ENCODE measurements at places on chromosomes 12 and 14.

GRCh38 chr12:56206452-56207166, 15.1 kb downstream of the RNF41 start:
- no peak for DNase-seq

- no peak for DNase-seq
Observed at GRCh38 chr12:76069339-76069738, 15.1 kb downstream of the NAP1L1 start.

DNA sequence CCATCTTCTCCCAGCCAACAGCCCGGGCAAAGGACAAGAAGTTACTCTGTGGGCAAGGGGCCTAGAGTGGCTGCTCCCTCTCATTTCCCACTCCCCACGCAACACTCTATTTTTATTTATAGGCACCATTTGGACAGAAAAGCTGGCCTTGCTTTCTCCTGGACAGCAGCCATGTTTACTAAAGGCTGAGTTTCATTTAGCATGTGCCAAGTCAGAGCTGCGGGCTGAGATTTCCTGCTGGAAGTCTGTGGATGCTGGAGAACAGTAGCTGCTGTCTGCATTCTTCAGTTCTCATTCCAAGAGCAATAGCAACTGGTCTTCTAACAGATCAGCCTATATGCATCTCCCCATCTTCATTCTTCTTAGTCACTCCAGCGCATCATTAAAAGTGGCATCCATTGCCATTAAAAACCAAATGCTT, 8.3 kb downstream of the COL2A1 start:
- no peak for DNase-seq

DNA sequence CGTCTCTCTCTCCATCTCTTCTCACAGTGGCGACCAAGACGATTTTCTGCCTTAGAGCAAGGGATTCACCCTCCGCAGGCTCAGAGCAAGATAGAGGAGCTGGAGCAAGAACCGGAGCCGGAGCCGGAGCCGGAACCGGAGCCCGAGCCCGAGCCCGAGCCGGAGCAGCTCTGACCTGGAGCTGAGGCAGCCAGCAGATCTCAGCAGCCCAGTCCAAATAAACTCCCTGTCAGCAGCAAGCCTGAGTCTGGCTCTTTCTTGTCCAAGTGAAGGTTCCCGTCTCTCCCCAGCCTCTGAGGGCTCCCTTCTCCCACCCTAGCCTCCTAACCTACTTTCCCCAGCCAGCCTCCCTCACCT, 5.9 kb downstream of the LAG3 start:
- DNase-seq: no peak

- DNase-seq: no peak
Observed at GRCh38 chr12:26114720-26115401, 10.0 kb downstream of the BHLHE41 start.

DNA sequence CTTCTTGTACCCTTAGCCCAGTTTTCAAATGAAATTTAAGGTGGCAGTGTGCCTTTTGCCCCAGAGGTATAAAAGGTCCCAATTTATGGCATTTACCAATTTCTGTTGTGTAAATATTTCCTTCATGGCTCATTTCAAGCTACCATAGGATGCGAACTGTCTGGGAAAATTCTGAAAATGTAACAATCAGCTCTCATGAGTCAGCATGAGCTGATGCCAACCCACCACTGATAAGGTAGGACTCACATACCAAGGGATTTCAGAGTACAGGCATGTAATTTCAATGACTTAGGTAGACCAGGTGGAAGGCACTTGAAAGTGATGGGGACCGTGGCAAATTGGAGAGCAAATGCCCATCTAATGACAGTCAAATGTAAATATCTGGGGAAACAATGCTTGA, 169.5 kb downstream of the TTC8 start:
- DNase-seq: no peak

DNA sequence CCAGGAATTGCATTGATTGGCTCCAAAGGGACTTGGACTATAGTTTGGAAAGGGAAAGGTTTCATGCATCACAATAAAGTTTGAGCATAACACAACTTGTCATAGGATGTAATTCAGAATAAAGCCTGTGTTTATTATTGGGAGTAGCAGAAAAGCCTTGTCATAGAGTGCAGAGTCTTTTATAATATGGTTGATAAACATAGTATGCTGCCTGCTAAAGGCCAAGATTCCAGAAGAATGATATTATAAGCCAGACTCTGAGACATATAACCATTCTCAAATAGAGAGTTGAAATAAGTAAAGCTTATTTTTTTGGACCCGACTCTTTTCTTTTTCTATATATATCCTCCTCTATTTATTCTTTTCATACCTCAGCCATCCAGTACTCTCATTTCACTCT, 207.3 kb downstream of the LRIG3 start:
- no peak for DNase-seq

DNA sequence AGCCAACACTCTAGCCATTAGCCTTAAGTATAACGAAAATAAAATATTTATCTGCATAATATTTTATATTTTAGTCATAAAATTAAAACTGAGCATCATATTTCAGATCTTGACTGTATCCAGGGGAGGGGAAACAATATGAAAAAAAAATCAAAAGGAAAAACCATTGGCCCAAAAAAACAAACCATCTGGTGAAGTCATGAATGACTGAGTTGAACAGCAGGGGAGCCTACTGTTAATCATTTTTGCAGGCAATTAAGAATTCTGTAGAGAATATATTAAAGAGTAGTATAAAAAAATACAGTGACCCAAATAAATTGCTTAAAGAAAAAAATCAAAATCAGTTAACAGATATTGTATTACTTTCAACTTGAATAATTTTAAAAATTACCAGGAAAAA, 224.8 kb downstream of the C12orf50 start:
- DNase-seq: no peak

DNA sequence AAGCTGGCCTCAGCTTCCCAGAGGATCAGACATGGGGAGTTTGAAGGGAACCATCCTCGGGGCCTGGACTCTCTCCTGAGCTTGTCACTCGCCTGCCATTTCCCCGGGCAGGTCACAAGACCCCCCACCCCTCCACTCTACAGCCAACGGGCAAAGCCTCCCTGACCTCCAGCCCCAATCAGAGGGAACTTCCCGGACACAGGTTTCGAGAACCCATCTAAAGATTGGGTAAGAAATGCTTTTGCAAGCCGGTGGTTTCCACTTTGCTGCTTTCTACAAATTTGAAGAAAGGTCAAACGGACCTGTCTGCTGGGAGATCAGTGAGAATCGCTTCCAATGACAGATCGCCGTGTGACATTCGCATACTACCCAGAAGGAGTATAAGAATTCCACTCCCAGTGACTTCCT, 89.6 kb downstream of the SCARB1 start:
- no peak for DNase-seq

DNA sequence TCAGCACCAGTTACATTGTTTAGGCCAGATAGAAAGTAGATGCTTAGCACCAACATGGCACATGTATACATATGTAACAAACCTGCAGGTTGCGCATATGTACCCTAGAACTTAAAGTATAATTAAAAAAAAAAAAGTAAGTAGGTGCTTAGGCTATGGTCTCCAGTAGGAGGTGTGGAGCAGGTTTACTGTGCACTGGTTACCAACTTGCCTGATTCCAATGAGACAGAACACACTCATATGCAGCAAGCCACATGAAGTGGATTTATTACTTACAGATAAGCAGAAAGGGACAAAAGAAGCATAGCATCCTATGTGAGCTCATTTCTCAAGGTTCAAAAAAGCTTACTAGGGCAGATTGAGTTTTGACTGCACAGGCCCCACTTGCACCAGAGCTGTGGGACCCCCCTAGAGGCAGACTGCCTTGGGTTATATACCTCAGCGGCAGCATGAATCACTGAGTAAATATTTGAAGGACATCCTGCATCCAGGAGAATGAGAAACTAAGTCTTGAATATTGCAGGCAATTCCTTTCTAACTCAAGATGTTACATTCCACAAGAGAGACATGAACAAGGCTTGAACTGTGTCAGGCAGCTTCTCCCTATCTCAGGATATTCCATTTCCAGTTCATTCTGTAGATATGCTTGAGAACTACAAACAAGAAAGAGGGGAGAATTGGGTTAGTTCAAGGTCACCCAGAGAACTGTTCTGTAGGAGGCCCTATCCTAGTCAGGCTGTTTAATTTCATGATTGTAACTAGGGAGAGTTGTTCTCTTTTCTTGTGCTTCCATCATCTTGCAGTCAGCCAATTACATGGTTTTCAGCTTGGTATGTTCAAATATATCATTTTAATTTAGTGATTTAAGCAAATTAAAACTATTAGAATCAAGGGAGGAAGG, 30.1 kb downstream of the LRFN5 start:
- DNase-seq: no peak

- no peak for DNase-seq
Observed at GRCh38 chr14:39731912-39732311, 299.7 kb upstream of the FBXO33 start.

- no peak for DNase-seq
Observed at GRCh38 chr12:62320054-62320453, 59.9 kb downstream of the USP15 start.

- DNase-seq: peak; percentile 6
Observed at GRCh38 chr12:45674181-45674977, 55.1 kb upstream of the ARID2 start.

DNA sequence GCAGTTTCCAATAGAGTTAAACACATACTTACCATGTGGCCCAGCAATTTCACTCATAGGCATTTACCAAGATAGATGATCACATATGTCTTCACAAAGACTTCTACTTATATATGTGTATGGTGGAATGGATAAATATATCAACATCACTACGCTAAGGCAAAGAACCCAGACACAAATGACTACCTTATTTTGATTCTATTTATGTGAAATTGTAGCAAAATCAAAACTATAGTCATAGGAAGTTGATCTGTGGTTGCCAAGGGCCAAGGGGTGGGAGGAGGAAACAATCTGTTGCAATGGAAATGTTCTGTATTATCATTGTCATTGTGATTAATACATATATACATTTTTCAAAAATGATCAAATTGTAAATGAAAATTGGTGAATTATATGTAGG, 47.7 kb upstream of the ANP32D start:
- DNase-seq: no peak

- no peak for DNase-seq
Observed at GRCh38 chr12:51534216-51535074, 56.6 kb upstream of the SCN8A start.

DNA sequence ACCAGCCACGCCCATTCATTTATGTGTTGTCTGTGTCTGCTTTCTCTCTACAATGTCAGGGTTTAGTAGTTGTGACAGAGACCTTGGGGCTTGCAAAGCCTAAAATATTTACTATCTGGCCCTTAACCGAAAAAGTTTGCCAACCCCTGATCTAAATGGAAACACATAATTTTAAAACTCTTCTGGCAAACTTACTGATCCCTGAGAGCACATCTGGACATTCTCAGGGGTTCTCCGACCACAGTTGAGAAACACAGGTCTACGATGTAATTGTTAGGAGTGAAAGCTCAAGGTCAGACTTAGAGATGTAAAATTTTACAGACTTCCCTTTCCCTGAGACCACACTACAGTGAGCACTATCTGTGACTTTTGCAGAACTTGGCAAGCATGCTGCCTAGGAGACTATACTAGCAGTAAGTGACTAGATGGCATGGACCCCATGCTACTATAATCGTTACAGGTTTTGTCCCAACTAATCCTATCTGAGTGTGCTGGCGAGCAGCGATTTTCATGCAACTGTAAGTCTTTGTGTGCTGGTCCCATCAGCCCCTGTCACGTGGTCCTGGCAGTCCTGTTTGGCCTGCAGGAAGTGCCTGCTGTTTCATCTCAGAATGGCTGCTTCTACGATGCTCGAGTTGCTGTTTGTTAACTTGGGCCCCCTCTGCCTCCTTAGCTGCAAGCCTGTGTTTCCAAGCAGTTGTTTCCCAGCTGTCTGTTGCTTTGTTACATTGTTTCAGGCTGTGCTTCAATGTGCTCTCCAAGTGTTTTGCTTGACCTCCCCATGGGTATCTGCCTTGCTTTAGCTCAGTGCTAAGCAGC, 21.6 kb downstream of the TMTC2 start:
- no peak for DNase-seq

DNA sequence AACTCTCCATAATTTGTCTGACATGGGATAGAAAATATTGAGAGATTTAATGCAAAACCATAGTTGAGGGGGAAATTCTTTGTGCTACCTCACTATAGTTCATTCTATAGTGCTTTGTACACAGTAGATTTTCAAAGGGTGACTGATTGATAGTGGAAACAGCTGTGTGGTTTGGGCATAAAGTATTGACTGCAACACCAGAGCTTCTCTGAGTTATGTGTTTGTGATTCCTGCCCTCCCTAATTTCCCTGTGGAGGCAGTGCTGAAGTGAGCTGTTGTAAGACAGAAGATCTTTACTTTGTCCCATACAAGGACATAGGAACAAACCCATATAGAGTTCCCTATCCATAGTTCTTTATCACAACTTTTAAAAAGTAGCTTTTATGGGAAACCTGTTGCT, 47.1 kb downstream of the PTPRQ start:
- DNase-seq: no peak
